ENCODE measurements at places on chromosomes 6 and 20.

DNA sequence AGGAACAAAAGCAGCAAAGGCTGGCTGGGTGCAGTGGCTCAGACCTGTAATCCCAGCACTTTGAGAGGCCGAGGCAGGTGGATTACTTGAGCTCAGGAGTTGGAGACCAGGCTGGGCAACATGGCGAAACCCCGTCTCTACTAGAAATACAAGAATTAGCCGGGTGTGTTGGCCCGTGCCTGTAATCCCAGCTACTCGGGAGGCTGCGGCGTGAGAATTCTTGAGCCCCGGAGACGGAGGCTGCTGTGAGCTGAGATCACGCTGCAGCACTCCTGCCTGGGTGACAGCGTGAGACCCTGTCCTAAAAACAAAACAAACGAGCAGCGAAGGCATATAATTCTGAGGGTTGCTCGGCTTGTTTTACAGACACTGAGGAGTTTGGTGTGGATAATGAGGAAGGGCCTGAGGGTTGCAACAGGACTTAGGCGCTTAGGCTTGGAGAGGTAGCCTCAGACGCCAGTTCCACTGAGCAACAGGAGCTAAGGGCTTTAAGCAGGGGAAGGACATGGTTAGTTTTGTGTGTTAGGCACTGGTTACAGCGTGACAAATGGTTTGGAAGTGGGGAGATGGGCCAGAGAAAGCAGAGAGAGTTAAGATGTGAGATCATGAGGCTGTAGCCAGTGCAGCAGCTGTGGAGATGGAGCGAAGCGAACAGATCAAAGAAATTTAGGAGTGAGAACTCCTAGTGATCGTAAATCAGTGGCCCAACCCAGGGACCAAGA lies 1.2 kb downstream of the MYH7B start:
- no peak for DNase-seq

GRCh38 chr6:6125495-6125894 lies 118.8 kb upstream of the NRN1 start:
- no peak for DNase-seq

DNA sequence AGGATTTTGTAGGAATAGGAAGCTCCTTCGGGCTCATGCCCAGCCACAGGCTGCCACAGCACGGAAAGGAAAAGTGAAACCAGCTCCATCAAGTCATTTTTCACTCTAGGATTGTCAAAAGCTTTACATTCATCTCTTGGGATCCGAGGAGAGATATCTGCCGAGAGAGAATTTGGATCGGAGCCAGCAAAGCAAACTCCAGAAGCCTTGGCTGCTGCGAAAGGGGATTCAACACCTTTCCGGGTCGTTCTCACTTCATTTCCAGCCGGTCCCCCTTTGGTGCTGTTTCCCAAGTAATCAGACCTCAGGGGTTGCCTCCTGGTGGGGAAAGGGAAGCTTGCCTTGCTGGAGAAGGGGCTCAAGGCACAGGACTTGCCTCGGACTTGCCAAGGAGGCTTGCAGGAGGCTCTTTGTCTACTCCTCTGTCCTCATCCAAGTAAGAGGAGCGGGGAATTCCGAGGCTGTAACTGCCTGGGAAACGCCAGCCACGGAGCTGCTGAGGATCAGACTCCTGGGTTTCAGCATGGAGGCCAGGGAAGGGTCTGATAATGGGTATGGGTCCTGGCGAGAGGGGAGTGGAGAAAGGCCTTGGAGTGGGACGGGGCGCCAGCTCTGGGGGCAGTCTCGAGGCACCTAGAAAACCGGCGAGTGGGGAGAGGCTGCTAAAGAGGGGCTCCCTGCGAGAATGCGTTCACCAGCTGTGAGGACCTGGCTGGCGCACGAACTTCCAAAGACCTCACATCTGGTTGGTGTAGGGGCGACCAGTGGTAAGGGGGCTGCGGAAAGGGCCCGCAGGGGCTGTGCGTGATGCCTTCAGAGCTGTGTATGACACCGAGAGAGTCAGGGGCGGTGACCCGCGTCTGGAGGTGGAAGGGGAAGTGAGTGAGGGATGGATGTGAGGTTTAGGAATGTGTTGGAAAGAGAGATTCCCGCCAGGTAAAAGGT lies 702 bp downstream of the ETV7 start:
- DNase-seq, result peak; percentile 21

GRCh38 chr6:2028457-2029038 lies 216.9 kb downstream of the GMDS start:
- peak; percentile 38 for DNase-seq

- DNase-seq, result no peak
Measured at GRCh38 chr6:106693418-106693817, 64.0 kb downstream of the QRSL1 start.

GRCh38 chr20:10134176-10134575 lies 84.5 kb upstream of the SNAP25 start:
- no peak for DNase-seq

GRCh38 chr6:136284909-136285308 lies 4.7 kb downstream of the BCLAF1 start:
- DNase-seq, result peak; percentile 18

DNA sequence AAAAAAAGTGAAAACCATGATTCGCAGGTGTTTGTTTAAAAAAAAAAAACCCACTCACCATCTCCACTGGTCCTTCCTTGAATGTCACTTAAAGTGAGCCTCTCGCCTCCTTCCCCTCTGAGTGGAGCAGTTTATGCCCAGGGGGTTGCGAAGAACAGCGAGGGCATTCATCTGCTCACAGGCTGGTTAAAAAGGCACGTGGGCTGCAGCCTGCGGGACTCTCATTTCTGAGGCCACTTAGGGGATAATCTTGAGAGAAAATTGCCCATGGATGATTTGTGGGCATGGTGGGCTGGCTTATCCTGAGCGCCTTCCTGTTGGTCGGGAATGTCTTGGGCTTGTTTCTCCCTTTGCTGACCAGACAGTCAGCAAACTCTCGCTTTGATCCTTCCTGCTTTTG lies 18.9 kb downstream of the BCAS4 start:
- no peak for DNase-seq

DNA sequence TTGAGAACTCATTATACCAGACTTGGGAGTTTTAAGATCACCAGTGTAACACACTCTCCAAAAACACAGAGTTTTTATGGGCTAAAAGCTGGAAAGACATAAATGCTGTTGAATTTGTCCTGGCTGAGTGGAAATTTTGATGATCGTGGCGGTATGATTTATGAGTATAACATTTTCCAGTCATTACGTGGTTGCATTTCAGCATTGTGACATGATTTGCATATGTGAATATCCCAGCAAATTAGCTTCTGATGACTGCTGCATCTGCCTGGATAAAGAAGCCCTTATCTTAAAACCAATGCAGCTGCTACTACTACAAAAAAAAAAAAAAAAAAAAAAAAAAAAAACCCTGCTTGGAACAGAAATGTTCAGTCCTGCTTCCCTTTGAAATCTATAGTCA lies 850.9 kb downstream of the TFAP2A start:
- peak; percentile 84 for DNase-seq

- no peak for DNase-seq
Measured at GRCh38 chr20:47687095-47687987, 97.9 kb downstream of the SULF2 start.

DNA sequence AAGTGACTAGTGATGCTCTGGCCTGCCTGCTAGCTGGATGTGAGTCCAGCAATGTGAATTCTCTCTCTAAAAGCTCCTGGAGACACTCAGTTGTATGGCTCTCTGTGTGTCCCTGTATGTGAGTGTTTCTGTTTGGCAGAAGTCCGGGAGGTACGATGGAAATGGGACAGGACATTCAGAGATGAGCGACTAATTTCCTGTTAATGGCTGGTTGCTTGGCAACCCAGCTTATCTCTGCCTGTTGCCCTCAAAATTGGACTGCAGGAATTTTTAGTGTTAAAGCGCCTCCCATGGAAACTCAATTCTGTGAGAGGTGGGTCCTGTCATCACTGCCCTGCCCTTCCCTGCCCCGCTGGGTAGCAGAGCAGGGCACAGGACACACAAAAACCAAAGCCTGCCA lies 136.8 kb upstream of the LRFN2 start:
- DNase-seq, result no peak

DNA sequence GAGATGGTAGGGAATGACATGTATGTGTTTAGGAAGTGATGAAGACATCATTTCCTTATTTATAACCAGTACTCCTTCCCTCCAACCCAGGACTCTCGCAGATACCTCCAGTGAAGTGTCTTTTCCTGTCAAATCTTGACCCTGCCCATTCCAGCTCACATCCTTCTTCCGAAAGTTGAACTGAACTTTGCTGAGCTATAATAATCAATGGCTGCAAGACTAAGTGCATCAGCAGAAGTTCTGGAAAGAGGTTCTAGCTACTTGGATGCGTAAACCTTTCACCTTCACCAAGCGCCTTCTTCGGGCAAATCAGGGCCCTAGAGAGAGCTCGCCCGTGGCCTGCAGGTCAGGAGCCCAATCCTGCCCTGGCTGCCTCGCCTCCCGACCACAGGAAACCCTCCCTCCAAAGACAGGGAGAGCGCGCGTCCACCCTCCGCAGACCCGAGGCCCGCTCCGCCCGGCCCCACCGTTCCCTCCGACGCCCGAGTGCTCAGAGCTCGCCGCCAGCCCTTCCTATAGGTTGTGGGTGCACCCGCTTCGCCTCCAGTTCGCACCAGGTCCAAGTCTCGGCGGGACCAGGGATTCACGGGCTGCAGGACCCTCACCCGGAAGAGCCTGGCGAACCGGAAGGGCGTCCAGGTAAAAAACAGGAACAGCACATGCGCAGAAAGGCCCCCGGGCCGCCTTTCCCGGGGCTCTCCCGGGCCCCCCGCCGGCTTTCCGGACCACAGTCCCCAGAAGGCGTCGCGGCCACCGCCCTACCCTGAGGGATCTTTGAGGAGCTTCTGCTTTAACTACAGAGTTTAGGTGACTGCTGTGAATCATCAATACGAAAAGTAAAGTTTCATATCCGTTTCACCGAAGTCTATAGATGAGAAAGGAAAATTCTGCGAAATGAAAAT lies at the start of gene ZNF334:
TSS of gene ZNF334 (minus strand) at position 617 of the 902 bp plus-strand sequence. CDS start 1,457 bp downstream, outside the sequence.
- peak; percentile 2 for DNase-seq

GRCh38 chr6:147563472-147563871 lies 55.0 kb downstream of the SAMD5 start:
- DNase-seq, result no peak

- peak; percentile 87 for DNase-seq
Measured at GRCh38 chr6:145756170-145756662, 20.9 kb upstream of the EPM2A start.

- DNase-seq, result no peak
Measured at GRCh38 chr6:108575905-108576494, 15.3 kb downstream of the FOXO3 start.

DNA sequence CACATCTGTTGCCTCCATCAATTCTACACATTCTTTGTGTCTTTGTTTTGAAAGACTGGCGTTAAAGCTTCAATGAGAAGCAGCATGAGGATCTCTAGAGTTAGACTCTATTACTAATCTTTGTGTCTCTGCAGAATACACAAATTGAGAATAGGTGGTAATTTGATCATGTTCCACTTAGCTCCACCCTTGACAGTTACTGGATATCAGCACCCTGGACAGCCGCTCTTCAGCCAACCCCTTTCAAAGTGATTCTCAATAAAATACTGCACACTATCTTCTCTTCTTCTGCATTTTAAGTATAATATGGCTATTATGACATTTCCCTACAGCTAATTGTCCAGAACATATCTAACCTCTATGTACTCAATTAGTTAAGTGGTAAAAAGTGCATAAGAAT lies 54.3 kb upstream of the CNR1 start:
- DNase-seq, result no peak

GRCh38 chr20:48149902-48150301 lies 364.6 kb upstream of the SULF2 start:
- DNase-seq, result no peak

- no peak for DNase-seq
Measured at GRCh38 chr6:108690326-108691049, 129.8 kb downstream of the FOXO3 start.

- DNase-seq, result no peak
Measured at GRCh38 chr6:21556968-21557721, 36.4 kb upstream of the SOX4 start.

- DNase-seq, result no peak
Measured at GRCh38 chr20:58143531-58143930, 84.9 kb downstream of the ANKRD60 start.

DNA sequence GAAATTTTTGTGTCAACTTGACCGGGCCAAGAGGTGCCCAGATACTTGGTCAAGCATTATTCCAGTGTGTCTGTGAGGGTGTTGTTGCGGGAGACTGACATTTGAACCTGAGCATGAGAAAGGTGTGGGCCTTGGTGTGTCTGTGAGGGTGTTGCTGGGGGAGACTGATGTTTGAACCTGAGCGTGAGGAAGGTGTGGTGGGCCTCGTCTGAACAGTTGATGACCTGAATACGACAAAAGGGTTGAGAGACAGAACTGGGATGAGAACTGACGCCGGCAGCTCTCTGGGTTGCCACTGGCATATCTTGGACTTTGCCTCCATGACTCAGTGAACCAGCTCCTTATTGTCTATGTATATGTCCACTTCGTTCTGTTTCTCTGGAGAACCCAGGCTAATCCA lies 240.5 kb downstream of the ERMARD start:
- no peak for DNase-seq

GRCh38 chr6:56416247-56416646 lies 168.9 kb upstream of the COL21A1 start:
- DNase-seq, result peak; percentile 11

GRCh38 chr6:106426250-106426970 lies 65.9 kb downstream of the CRYBG1 start:
- no peak for DNase-seq

DNA sequence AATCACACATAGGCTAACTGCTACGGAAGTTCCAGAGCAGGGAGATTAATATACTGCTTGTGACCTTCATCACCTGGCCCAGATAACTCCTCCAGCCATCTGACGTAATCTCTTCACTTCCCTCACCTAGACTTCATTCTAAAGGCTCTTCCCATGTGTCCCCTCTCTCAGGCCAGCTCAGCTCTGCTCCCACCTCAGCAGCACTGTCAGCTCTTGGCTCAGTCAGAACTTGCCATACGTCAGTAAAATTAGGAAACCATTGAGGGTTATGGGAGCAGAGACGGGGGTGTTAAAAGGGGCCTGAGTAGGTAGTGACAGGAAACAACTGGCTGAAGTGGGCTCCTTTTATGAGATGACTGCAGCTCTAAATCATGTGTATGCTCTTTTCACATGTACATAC lies 101.5 kb downstream of the KIF6 start:
- DNase-seq, result no peak

DNA sequence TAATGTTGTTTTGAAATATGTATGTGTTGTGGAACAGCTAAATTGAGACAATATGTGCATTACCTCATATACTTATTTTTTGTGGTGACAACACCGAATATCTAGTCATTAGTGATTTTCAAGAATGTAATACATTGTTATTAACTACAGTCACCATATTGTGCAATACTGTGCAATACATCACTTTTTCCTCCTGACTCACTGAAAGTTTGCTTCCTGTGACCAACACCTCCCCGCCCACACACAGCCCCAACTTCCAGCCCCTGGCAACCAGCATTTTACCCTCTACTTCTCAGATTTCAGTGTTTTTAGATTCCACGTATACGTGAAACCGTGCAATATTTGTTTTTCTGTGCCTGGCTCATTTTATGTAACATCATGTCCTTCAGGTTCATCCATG lies 627.9 kb downstream of the PRKN start:
- peak; percentile 60 for DNase-seq

- DNase-seq, result no peak
Measured at GRCh38 chr6:71745525-71745924, 140.8 kb upstream of the RIMS1 start.

- DNase-seq, result no peak
Measured at GRCh38 chr6:89597988-89598387, 40.6 kb downstream of the LYRM2 start.

All from GM04504 (cell line).